ENCODE measurements at places on chromosomes 13 and 19.
A peak's percentile ranks its signal among the peaks of the same experiment; 100 is the strongest.

- no peak for DNase-seq
These were observed 2.3 kb downstream of the DHRS12 start for GRCh38 chr13:51801631-51802099.

- DNase-seq: no peak
These were observed 11.7 kb downstream of the PLIN4 start for GRCh38 chr19:4506449-4507149.

DNA sequence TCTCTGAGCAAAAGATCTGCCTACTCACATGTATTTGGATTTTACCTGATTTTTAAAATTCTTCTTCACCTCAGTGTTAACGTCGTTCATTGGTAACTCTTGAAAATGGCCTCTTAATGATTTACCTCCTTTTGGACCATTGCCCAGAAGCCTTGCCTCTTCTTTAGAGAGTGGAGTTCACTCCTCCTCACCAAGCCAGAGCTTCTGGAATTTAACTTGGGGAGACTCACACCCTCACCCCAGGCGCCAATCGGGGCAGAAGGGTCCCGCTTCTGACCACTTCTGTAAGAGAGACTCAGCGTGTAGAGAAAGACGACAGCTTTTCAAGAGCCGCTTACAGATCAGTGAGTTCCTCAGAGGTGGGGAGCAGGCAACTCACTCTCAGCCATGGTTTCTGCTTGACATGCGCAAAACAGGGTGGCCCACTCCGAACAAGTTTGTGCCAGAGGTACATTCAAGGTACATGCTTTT, 2.7 kb downstream of the PNMA8C start:
- DNase-seq: no peak

GRCh38 chr13:32008518-32009175, 22.9 kb upstream of the FRY start:
- no peak for DNase-seq

GRCh38 chr13:98264877-98265276, 87.8 kb upstream of the RNF113B start:
- DNase-seq: no peak

GRCh38 chr19:40424637-40425449, 949 bp downstream of the SERTAD1 start:
- DNase-seq: no peak

DNA sequence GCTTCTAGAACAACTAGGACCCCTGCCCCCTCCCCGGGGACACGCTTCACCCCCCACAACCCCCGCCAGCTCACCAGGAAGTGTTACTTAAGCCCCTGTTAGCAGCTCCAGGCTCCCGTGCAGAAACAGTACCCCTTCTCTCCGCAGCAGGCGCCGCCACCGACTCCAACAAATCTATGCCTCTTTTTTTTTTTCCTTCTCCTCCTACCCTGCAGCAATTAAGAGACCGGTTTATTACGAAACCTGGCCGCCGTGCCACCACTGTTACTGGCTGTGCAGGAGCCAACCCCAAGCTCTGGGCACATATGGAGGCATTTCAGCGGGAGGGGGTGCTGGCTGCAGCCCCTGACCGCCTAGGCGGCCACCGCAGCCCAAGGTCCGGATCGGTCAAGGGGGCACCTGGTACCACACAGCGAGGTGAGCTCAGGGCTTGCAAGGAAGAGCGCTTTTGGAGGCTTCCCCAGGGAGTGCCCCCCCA, 2.4 kb downstream of the GADD45B start:
- peak; percentile 57 for DNase-seq

DNA sequence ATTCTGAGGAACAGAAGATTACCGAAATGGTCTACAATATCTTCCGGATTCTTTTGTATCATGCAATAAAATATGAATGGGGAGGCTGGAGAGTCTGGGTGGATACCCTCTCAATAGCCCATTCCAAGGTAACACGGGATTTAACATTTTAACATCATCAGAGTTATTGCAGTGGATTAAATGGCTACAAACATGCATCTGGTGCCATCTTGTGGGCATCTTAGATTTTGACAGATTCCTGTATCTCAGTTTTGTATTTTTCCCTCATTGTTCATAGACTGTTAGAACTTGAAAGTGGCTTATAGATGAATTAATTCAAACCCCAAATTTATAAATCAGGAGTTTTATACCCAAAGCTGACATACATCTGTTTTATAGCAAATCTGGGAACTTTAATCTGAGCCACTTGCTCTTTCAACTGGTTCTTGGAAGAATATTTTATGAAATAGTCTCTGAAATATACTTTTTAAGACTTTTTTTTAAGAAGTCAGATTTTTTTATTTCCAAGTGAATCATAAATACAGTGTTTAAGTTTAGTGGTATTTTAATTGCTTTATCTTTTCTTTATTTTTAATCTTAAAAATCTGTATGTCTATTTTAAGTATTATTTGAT, 215.2 kb downstream of the NBEA start:
- DNase-seq: peak; percentile 26

Measured in nephron progenitor cell (in vitro differentiated cells).